ENCODE measurements at places on chromosomes 1 and 21.

- peak overlapping the region; percentile 51 for H3K27ac ChIP-seq
- no peak for DNase-seq
- H3K36me3 ChIP-seq, result no peaks in the 10 kb centered on the region
- peaks cover 17% of the 10 kb centered on the region for H3K4me1 ChIP-seq
- H3K4me3 ChIP-seq, result no peak overlapping the region
Measured at GRCh38 chr1:117582451-117582850, 23.4 kb upstream of the TENT5C start.

DNA sequence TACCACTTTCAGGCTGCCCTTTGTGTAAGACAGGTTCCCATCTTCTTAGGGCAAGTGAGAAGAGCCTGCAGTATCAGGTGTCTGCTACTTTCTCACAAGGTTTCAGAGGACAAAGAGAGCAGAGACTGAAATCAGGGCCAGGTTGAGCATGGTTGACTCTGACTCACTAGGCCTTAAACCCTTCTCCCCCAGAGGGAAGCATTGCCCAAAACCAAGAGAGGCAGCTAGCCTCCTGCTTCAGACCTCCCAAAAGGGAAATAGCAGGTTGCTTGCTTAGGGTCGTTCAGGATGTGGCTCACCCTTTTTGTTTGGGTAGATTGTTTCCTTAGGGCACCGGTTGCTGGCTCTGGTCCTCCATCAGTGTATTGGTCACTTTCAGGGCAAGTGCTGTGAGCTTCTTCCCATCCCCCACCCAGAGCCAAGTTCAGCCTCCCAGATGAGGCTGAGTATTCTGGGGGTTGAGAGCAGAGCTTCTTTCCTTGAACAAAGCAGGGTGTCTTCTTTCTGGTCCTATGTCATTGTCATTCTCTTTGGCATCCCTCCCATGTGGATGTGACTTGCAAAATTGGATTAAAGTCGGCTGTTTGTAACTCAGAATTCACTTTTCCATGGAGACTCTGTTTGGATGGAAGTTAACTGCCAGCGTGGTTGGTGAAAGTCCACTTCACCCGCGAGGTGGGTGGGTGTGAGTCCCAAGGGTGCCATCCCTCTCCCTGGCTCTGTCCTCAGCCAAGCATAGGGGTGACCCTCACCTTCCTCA is 55.5 kb upstream of the GALNT2 start:
- no peak overlapping the region for H3K27ac ChIP-seq
- H3K4me1 ChIP-seq, result no peaks in the 10 kb centered on the region
- no peak for DNase-seq
- H3K27me3 ChIP-seq, result no peaks in the 10 kb centered on the region
- no peak overlapping the region for H3K4me3 ChIP-seq
- no peaks in the 10 kb centered on the region for H3K36me3 ChIP-seq

- DNase-seq, result peak; percentile 70
- peaks cover 19% of the 10 kb centered on the region for H3K4me1 ChIP-seq
- H3K4me3 ChIP-seq, result peak overlapping the region; percentile 24
- no peaks in the 10 kb centered on the region for H3K36me3 ChIP-seq
- H3K27ac ChIP-seq, result peak overlapping the region; percentile 82
- H3K27me3 ChIP-seq, result no peaks in the 10 kb centered on the region
Measured at GRCh38 chr1:45913183-45913683, 109.8 kb downstream of the MAST2 start.

GRCh38 chr1:22224091-22224490 is 81.2 kb upstream of the WNT4 start:
- H3K4me3 ChIP-seq, result no peak overlapping the region
- H3K27me3 ChIP-seq, result peaks cover 36% of the 10 kb centered on the region
- no peak overlapping the region for H3K27ac ChIP-seq
- no peaks in the 10 kb centered on the region for H3K36me3 ChIP-seq
- no peaks in the 10 kb centered on the region for H3K4me1 ChIP-seq

GRCh38 chr1:62128745-62129144 is 65.9 kb upstream of the L1TD1 start:
- H3K4me3 ChIP-seq, result no peak overlapping the region
- no peak overlapping the region for H3K27ac ChIP-seq
- H3K27me3 ChIP-seq, result no peaks in the 10 kb centered on the region
- DNase-seq, result no peak
- no peaks in the 10 kb centered on the region for H3K4me1 ChIP-seq

DNA sequence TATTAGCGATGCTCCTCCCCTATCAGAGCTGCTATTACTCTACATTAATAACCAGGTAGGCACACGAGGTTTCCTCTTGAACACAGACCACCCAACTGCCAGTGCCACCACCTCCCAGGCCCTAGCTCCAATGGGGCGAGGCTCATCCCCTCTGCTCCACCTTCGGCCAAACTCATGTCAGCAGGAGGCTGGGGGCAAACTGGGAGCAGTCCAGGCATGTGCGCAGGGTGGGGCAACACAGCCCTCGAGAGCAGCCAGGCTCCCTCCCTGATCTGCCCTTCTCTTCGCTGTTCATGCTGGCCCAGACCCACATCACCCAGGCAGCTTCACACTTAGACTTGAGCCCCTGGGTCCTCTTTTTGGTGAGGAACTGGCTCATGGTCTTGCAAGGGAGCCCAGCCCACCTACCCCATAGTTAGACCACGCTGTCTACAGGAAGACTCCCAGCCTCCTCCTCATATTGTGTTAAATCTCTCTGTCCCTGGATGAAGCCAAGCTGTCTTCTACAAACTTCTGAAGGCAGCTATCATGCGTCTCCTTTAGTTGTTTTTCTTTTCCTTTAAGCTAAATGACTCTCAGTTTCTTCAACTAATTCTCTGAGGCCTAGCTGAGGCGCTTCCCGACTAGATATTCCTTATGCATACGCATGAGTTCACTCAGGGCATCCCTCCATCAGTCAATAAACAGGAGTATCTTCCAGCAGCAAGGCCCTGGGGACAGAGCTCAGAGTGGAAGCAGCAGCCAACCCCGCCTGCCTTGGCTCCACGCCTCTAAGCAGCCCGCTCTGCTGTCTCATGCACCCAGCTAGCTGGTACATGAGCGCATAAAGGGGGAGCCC is 12.0 kb downstream of the TMEM9 start:
- peaks cover 45% of the 10 kb centered on the region for H3K4me1 ChIP-seq
- H3K27ac ChIP-seq, result peak overlapping the region; percentile 21
- no peaks in the 10 kb centered on the region for H3K27me3 ChIP-seq
- DNase-seq, result peak; percentile 75

DNA sequence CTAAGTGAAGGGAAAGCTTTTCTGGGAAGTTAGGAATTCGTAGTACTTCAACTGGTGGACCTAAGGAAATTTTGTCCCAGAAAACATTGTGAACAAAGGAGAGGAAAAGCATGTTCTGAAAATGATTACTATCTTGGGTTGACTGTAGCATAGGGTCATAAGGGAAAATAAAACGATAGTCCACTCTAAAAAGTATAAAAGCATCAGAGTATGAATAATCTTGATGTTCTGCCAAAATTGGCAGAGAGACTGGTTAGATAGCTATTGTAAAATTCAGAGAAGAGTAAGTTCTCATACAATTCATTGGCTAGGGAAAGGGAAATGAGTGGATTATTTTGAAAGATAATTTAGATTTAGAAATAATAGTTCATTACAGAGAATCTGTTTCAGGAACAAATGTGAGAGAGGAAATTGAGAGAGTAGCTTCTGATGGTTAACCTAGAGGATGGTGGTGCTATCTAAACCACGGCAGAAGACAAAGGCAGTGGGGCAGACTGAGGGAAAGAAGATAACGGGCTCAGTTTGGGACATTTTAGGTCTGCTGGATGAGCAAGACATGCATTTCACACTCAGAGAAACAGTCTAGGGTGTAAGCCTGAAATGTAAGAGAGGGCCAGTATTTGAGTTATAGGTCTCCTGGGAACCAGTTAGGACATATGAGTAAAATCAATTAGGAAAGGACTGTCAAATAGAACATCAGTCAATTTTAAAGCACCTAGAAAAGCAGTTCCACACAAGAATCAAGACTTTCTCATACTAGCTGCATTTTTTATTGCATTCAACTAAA is 799.3 kb upstream of the CXADR start:
- no peak overlapping the region for H3K27ac ChIP-seq
- H3K4me1 ChIP-seq, result no peaks in the 10 kb centered on the region

- H3K27ac ChIP-seq, result no peak overlapping the region
- H3K36me3 ChIP-seq, result no peaks in the 10 kb centered on the region
- H3K27me3 ChIP-seq, result no peaks in the 10 kb centered on the region
- H3K4me1 ChIP-seq, result peaks cover 6% of the 10 kb centered on the region
- DNase-seq, result no peak
Measured at GRCh38 chr1:220873868-220874655, 5.2 kb upstream of the HLX start.

- H3K27ac ChIP-seq, result peak within 1 kb of the TSS; percentile 97
- H3K4me1 ChIP-seq, result peaks cover 3% of the 10 kb centered on the region
- H3K27me3 ChIP-seq, result no peaks in the 10 kb centered on the region
- peak; percentile 75 for DNase-seq
Measured at GRCh38 chr1:220527908-220528678, at the start of gene MARK1. MARK1 (plus strand) TSS chr1:220528136; CDS start chr1:220528823, 687 bp downstream.

DNA sequence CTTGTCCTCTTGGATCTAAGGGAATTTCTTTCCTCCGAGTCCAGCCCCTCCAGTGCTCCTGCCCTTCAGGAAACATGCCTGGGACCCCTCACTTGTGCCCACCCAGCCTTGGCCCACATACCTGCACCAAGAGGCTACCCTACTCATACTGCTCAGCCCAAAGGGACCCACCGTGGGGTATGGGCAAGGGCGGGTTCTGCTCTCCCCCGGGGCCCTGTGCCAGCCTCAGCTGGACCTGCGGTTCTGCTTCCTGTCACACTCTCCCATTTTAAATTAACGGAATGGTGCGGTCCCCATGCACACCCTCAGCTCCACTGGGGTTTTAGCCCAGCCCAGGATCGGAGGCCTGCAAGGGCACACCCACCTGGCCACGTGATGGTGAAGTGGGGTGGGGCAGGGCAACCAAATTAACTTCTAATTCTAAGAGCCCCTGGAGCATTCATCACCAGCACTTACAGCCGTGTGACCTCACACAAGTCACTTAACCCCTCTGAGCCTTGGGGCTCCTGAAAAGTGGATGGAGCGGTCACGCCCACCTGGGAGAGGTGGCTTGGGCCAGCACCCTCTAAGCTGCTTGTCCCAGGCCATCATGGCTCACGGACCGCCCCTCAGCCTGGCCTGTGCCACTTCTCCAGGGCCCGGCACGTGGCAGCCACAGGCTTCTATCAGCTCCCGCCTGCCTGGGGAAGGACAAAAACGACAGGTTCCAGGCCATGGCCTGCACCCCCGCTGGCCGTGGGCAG is 28.3 kb downstream of the TP73 start:
- DNase-seq, result no peak
- H3K4me1 ChIP-seq, result no peaks in the 10 kb centered on the region
- peaks cover 47% of the 10 kb centered on the region for H3K27me3 ChIP-seq
- no peak overlapping the region for H3K4me3 ChIP-seq
- H3K36me3 ChIP-seq, result no peaks in the 10 kb centered on the region

- peak overlapping the region; percentile 86 for H3K27ac ChIP-seq
- H3K36me3 ChIP-seq, result no peaks in the 10 kb centered on the region
- no peaks in the 10 kb centered on the region for H3K27me3 ChIP-seq
- H3K4me3 ChIP-seq, result peak overlapping the region; percentile 8
- DNase-seq, result peak; percentile 79
Measured at GRCh38 chr1:14970115-14970798, 183.3 kb upstream of the TMEM51 start.

DNA sequence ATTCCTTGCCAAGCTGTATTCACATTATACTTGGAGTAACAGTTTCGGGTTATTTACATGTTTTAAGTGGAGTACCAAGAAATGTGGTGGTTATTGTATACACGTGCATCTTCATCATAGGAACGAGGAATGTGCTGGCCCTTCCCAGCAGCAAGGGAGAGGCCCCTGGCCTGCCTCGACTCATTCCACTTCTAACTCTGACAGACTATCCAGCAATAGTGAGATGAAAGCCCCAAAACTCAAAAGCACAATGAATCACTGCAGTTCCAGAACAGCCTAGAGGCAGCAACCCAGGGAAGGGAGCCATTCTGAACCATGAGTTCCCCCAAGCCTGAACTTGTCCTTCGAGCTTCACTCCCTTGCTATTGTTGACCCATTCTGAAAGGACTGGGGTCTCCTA is 23.1 kb downstream of the FAM89A start:
- DNase-seq, result no peak
- H3K27me3 ChIP-seq, result no peaks in the 10 kb centered on the region
- no peak overlapping the region for H3K27ac ChIP-seq
- peaks cover 8% of the 10 kb centered on the region for H3K36me3 ChIP-seq
- H3K4me1 ChIP-seq, result no peaks in the 10 kb centered on the region

GRCh38 chr1:9798236-9799130 is 25.3 kb downstream of the CLSTN1 start:
- H3K27ac ChIP-seq, result peak overlapping the region; percentile 10
- H3K4me3 ChIP-seq, result no peak overlapping the region
- no peaks in the 10 kb centered on the region for H3K4me1 ChIP-seq
- DNase-seq, result no peak
- no peaks in the 10 kb centered on the region for H3K27me3 ChIP-seq

DNA sequence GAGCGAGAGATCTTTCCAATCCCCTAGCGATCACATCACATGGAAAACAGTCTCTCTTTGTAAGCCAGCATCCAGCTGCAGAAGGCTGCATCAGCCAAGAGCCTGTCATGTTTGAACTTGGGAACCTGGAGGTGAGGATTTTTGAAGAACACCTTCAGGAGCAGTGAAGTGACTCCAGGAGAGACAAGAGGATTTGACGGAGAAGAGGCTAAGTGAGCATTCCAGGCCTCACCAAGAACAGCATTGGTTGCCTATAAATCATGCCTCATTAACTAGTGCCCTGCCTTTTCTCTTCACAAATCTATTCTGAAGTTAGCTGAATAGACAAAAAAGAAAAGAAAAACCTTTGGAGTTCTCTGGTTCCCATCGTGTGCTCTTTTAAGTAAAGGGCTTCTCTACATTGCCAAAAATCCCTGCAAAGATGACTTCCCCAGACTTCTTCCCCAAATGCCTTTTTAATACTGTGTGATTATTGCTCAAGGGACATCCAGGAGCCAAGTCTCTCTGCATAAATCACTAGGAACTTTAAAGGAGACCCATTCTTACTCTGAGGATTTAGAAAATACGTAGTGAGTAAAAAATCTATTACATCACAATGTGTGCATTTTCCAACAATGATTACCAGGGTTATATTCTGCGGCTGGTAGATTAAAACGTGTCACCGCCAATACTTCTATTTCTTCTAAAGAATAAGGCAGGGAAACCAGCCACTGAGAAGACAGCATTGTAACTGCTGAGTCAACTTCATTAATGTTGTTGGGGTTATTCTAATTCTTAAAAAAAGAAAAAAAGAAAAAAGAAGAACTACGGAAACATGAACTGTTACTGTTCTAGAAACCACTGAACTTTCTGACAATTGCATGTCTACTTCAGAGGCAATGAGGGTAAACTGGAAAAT is 95.2 kb downstream of the KIF14 start:
- H3K4me3 ChIP-seq, result no peak overlapping the region
- H3K27me3 ChIP-seq, result no peaks in the 10 kb centered on the region
- H3K4me1 ChIP-seq, result no peaks in the 10 kb centered on the region
- H3K27ac ChIP-seq, result no peak overlapping the region
- no peak for DNase-seq
- H3K36me3 ChIP-seq, result no peaks in the 10 kb centered on the region

- no peak for DNase-seq
- no peaks in the 10 kb centered on the region for H3K36me3 ChIP-seq
- peaks cover 58% of the 10 kb centered on the region for H3K27me3 ChIP-seq
- no peak overlapping the region for H3K4me3 ChIP-seq
Measured at GRCh38 chr1:17957588-17958267, 149.9 kb upstream of the IGSF21 start.
